ENCODE measurements at places on chromosomes 2 and 18. TPM values are rescaled to one million over a fixed set of nuclear protein-coding genes. Genes with fewer than 3 reads are reported as not detected.

The SRD5A2 gene
- not detected for total RNA-seq

The AOX1 gene
- 4.9 TPM for total RNA-seq

The ANKRD62 gene
- total RNA-seq: not detected

The REEP1 gene
- 0.68 TPM for total RNA-seq

The ZSWIM2 gene
- total RNA-seq: not detected

The LTBP1 gene
- 23.2 TPM for total RNA-seq

The PJVK gene
- 0.99 TPM for total RNA-seq

The CD207 gene
- not detected for total RNA-seq

The TCF7L1 gene
- 10.5 TPM for total RNA-seq

The PLCL1 gene
- not detected for total RNA-seq

The UGT1A7 gene
- total RNA-seq: 6.2 TPM

The INPP5D gene
- total RNA-seq: 0.60 TPM

The TUBB8B gene
- total RNA-seq: not detected

The SMAD4 gene
- total RNA-seq: 54.6 TPM

The TIMM21 gene
- total RNA-seq: 57.6 TPM

The CRYBA2 gene
- total RNA-seq: not detected

The PPP1R1C gene
- 0.90 TPM for total RNA-seq

The RBM44 gene
- 0.29 TPM for total RNA-seq

All from A549 treated with ZK216348 at 1 μM for 4 hours (cell line).